ENCODE measurements at places on chromosomes 2 and 18.
A peak's percentile ranks its signal among the peaks of the same experiment; 100 is the strongest.

DNA sequence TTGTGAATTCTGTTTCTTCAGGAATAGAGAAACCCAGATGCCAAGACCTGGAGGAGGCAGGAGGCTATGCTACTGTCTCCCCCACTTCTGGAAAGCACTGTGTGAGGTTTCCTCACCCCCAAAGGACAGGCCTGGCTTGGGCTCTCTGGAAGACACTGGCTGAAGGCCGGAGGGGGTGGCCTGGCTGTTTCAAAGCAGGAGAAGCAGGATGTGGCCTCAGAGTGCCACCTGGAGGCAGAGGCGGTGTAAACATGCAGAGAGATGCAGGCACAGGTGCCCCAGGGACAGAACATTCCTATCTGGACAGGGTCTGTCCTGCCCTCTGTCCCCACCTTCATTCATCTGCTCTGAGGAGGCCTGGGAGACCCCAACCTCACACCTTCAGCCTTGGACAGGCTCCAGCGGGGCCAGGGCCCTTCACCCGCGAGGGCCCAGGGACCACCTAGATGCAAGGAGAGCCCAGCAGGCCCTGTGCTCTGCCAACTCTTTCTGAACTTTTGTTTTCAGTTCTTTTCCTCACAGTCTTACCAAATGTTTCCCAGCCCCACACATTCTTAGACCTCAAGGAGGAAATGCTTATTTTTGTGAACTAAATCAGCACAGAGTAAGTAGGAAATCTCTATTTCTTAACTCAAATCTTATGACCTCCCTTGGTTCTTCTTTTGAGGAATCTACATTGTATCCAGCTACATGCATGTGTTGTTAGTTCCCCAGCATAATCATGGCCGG lies 79.2 kb downstream of the LONRF2 start:
- peak; percentile 50 for DNase-seq

DNA sequence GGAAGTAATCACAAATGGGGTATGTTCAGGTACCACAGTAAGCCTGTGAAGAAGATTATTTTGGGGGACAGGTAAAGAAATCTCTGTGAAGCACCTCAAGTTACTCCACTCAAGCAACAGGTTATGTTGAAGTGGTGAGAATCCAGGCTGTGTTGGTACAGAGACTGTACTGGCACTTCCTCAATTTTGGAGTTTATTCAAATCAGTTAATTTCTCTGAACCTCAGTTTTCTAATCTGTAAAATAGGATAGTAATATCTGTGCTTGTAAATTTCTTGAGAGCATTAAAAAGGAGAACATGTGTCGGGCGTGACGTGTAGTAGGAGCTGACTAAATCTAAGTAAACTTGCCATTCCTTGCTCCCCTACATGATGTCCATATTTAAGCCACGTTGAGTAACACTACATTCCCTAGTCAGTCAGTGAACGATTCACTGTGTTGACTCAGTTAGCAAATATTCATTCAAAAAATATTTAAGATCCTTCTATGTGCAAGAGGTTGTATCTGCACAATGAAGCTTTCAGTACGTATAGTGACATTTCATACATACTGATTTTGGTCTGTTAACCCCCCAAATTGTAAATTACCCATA lies 504.2 kb downstream of the ZEB2 start:
- no peak for DNase-seq

DNA sequence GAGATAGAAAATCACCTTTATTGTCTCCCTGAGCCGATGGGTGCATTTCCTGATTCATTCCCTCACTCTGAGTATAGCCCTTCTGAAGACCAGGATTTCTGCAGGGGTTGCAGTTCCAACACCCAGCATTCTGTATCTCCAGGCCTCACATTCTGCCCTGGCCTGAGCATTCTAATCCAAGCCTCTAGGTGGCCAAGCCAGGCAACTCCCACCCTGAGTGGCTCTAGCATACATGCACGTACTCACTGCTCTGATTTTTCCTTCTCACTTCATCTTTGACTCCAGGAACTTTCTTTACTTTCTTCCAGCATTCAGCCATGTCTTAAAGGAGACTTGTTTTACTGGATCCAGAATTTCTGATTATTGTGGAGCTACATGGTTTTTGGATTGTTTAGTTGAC lies 100.7 kb upstream of the STK39 start:
- no peak for DNase-seq

GRCh38 chr2:9753665-9754531 lies 89.4 kb upstream of the TAF1B start:
- peak; percentile 36 for DNase-seq

GRCh38 chr2:196284866-196285557 lies 113.6 kb upstream of the STK17B start:
- no peak for DNase-seq

GRCh38 chr2:26475037-26475436 lies 2.9 kb downstream of the OTOF start:
- no peak for DNase-seq

- no peak for DNase-seq
Measured at GRCh38 chr2:225310745-225311144, 88.8 kb upstream of the NYAP2 start.

DNA sequence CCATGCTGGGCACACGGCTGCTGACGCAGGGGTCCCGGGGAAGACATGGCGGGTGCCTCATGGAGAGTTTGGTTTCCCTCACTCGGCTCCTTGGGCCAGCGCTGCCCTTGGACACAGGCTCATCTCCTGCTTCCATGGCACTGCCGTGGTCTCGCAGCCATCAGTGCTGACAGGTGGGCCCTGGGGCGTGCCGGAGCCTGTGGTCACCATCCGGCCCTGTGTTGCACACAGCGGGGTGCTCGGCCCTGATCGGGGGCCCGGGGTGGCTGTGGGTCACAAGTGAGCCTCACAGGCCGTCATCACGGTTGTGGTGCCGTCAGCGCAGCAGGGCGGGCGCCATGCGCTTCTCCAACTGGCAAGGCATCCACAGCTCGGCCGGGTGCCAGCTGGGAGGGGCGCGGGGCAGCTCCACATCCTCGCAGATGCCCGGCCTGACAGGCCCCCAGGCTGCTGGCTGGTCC lies 582 bp downstream of the RTP5 start:
- no peak for DNase-seq

GRCh38 chr2:182716650-182716979 lies 558 bp downstream of the DNAJC10 start:
- no peak for DNase-seq

DNA sequence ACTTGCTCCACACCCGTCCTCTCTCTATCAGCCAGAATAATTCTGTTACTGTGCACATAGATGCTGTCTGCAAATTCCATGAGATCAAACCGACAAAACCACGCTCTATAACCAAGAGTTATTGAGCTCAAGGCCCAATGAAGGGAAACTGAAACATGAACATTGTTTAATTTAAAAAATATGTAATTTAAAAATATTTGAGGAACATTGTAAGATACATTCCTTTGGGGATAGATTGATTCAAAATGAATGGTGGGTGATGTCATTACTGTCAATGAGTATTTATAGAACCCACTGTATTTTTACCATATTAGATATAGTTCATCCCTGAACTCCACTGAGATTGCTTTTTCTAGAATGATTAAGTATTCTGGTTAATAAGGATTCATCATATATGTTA lies 50.4 kb downstream of the NCKAP5 start:
- DNase-seq = no peak

GRCh38 chr2:166106431-166107015 lies 21.3 kb downstream of the SCN1A start:
- no peak for DNase-seq

GRCh38 chr2:238096311-238097011 lies 3.7 kb upstream of the ESPNL start:
- no peak for DNase-seq

DNA sequence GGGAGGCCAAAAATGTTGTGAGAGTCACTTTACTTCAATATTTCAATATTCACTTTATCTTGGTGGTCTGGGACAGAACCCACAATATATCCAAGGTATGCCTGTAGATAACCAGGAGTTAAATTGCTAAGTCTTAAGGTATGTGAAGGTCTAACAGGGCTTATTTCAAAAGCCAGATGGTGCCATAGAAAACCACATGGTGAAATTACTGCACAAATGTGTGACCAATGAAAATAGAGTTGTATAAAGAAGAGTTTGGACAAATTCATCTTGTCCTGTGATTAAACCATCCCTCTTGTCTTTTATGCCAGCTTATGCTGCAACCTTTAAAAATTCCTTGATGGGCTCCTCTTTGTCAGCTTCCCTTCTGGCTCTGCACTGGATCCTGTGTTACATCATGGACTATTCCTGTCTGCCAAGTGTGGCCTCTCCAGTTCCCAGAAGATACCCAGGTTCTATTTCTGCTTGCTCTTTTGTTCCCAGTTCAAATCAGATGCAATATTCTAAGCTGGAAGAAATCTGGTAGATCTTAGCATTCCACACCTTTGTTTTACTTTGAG lies 46.8 kb downstream of the ANTXR1 start:
- no peak for DNase-seq

DNA sequence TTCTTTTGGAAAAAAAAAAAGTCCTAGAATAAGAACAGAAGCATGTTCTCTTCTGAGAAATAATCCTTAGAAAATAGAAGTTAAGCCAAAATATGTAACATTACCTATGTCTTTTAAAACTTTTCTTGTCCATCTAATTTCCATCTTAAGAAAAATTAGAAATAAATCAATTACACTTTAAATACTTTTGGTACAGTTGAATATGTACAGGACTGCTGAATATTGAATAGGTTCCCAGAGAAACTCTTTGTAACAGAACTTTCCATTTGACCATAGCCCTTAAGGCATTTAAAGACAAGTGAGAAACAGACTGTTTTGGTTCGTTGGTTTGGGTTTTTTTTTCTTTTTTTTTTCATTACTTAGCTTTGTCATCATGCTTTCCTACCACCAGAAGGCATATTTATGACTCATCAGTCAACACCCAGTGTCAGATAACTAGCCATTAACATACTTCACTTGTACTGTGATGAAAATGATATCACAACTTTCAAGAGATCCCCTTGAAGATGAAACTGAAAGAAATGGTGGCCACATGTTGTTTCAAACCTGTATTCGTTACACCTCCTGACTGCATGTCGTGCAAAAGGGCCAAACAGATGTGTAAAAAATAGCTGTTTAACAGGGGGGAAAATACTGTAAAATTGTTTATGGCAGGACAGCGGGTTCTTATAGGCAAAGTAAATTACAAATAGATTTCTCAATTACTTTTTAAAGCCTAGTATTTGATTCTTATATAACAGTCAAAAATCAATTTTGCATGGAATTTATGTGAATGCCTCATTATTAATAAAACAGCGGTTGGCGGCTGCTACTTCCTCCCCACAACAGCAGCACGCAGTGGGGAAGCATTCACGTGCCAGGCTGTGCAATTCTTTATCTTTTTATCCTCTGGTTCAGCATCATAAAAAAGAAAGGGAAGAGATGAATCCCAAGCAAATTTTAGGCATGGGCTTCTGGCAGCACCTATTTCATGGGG lies 280.7 kb upstream of the HNRNPA3 start:
- DNase-seq = no peak

DNA sequence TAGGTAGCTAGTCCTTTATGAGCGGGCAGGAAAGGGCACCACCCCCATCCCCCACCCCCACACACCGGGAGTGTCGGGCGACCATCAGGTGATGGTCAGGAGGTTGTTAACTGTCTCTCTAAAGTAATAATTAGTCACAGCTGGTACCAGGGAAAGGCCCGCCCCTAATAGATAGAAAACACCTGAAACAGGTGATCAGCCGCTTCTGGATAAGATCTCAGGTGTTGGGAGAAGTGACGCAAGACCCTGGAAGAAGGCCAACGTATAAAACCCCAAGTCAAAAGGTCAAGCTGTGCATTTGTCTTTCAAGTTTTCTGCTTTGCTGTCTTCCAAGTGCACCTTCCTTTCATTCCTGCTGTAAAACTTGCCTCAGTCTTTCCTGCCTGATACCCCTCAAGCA lies 59.6 kb upstream of the LINC00305 start:
- no peak for DNase-seq

DNA sequence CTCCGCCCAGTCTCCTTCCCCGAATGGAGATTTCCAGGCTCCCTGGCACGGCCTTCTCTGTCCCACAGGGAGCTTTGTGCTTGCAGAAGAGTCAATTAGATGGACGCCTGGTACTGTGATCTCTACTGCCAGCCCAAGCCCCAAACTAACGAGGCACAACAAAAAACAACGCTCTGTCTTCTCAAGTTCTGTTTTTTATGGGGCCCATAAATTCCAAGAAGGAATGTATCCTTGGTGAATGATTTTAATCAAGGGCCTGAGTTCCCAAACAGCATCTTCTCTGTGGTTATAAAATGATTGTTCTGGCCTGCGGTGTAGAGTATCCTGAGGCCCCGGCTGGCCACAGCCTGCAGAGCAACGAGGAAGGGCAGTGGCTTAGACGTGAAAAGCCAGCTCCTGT lies 219.5 kb downstream of the CLIP4 start:
- no peak for DNase-seq

- DNase-seq = no peak
Measured at GRCh38 chr2:220275454-220275853, 648.0 kb downstream of the SLC4A3 start.

GRCh38 chr2:187646556-187646955 lies 92.3 kb upstream of the TFPI start:
- DNase-seq = no peak

DNA sequence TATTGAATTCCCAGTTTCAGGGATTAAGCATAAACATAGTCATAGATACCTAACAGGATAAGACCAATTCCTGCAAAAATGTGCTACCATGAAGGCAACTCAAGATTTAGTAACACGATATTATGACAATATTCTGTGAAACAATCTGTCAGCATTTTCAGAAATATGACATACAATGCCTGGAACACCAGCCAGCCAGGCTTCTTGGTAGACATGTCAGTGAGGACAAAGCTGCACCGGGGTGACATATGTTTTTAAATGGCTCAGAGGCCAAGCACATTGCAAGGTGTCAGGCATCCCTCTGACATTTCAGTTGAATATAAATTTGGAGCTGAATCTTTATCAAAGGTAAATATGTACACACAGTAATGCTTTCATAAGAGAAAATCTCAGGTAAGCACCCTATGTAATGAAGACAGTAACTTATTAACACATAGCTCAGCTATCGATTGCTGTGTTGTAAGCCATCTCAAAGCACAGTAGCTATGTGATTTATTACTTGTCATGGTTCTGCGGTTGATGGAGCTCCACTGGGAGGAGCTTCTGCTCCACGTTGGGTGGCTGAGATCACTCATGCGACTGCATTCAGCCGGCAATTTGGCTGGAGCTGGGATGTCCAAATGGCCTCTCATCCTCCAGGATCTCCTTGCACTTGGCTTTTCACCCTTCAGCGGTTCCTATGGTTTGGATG lies 31.9 kb upstream of the EML6 start:
- no peak for DNase-seq

DNA sequence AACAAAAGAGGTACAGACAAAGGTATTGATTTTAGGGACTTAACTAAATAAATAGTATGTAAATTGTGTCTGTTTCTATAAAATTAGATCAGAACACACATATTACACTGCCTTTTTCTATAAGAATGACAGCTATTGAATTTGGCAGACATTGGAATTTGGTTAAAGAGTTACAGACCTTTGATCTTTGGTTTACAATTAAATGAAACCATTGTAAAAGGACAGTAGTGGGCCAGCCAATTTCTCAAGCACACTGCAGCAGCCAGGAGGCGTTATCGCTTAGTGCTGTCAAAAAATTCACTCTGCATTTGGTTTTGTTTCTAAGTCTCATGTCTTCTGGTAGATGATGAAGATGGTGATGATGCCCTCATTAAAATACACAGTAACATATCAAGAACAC lies 175.9 kb downstream of the NR4A2 start:
- DNase-seq = no peak

- no peak for DNase-seq
Measured at GRCh38 chr18:23945416-23946079, 69.0 kb upstream of the TTC39C start.

- DNase-seq = no peak
Measured at GRCh38 chr2:154381931-154382794, 316.3 kb upstream of the KCNJ3 start.

- no peak for DNase-seq
Measured at GRCh38 chr2:121456325-121456724, 74.4 kb upstream of the RNU4ATAC start.

Data from stimulated activated CD4-positive, alpha-beta T cell treated with anti-CD3 and anti-CD28 coated beads, Interleukin-12 subunit alpha, Interleukin-12 subunit beta, amount 100 ng/mL, for 24 hours (primary cell).